Activated CD4-positive, alpha-beta T cell treated with anti-CD3 and anti-CD28 coated beads, Interleukin-2, amount 50 U/mL, for 24 hours (primary cell): ENCODE measurements at places on chromosomes 2 and 18.

DNA sequence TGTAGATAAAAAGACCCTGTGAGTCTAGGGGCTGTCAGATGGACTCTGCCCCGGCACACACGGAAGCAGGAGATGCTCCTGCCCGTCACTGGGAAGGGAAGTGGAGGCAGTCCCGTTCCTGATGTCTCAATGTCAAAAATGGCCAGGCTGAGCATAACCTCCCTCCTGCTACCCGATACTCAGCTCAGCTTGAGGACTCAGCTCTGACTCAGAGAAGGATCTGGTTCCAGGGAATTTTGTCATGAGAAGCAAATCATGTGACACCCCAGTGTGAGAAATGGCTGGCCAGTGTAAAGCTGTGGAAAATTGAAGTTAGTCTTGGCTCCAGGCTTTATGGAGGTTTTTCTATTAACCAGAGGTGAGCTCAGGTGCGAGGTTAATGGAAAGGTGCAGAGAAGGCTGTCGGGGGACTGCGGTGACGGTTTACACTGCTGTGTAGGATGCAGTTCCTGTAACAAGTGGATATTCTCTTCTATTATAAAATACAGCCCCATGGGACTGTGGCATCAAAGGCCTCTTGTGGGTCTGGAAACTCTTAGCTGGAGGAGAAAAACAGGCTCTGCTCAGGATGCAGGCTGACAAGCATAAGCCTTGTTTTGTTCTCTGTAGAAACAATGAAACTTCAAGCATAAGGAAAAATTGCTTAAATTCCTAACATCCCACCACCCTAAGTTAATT, 24.7 kb upstream of the AGAP1 start:
- DNase-seq, result no peak

GRCh38 chr2:186033541-186033940, 294.9 kb downstream of the FSIP2 start:
- no peak for DNase-seq

DNA sequence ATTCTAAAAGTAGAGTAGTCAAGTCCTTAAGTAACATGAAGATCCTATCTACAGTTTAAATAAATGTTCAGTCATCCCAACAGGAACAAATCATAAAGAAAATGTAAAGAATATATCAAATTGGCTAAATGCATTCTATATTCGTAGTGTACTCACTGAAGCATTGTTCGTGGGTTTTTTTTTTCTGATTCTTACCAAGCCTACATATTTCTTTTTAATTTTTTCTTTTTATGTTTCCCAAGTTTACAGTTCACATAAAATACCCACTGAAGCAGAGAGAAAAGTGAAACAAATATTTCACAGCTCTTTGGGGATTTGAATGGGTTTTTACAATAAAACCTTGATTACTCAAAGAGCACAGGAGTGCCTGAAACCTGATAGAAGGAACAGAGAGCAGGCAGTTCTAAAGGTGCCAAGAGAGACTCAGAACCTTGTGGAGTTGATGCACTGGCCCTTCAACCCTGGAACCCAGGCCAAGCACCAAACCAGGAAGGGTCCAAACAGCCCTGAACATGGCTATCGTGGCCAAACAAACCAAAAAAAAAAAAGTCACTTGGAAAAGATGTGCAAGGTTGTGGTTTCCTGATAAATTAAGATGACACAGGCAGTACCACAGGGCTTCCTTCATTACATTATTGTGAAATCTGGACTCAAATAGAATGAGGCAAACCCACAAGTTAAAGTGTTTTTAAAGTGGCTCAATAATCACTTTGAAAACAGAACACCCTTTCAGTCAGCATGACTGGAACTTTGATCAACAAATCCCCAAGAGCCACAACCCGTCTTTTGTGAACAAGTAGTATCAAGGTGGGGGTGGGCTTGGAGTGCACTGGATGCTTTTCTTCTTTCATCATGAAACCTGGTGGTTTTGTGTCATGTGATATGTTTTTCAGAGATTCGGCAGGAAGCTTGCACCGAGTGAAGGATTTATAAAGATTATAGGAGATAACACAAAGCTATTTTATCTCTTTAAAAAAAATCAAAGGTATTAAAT, 245.0 kb upstream of the FN1 start:
- DNase-seq, result no peak

- no peak for DNase-seq
Measured at GRCh38 chr2:144679942-144680341, 160.0 kb upstream of the ZEB2 start.

- no peak for DNase-seq
Measured at GRCh38 chr2:233556881-233557736, 9.5 kb downstream of the USP40 start.

GRCh38 chr2:54030396-54030741, 59.6 kb upstream of the PSME4 start:
- DNase-seq, result no peak

DNA sequence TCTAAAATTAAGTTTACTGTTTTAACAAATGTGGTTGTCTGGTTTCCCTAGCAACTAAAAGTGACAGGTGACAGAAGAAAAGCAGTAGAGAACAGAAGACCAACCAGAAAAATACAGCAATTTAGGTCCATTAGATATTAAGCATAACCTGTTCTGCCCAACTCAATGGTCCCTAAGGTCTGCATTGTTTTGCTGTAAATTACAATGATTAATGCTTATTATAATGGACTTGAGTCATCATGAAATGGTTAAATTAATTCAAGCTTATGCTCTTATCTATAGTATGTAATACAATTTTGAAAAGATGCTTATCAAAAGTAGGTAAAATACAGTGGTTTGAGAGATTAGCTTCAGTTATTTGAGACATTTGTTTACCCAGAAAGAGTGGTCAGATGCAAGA, 378.0 kb downstream of the GRB14 start:
- no peak for DNase-seq

DNA sequence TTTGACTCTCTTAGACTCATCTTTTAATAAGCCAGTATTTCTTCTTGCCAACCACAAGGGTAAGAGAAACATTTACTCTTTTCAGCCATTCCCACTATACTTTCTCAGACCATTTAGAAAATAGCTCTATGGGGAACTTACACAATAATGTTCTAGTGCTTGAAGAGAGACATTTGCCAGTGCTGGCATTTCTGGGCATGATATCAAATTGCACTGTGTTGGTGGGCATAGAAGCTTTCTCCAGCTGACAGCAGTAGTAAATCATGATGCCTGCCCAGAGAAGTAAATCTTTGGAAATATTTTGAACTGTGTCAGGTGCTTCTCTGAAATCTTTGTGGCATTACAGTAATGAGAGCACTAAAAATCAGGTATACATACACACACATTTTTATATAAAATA, 346.6 kb downstream of the CBLN2 start:
- DNase-seq, result no peak

DNA sequence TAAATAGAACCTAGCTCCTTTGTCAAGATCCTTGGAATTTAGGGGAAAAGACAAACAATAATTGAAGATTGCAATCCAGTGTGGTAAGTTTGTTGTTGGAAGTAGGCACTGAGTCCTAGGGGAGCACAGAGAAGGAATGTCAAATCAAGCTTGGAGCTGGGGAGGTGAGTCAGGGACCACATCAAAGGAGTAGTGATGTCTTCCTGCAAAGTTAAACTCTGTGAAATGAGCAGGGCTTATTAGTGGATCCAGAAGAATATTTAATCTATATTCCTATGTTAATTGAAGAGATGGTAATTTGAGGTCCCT, 41.7 kb upstream of the NABP1 start:
- DNase-seq, result no peak

- no peak for DNase-seq
Measured at GRCh38 chr2:130354139-130354428, 1.8 kb upstream of the PTPN18 start.

- DNase-seq, result peak; percentile 1
Measured at GRCh38 chr2:26970928-26971627, 641 bp downstream of the MAPRE3 start.

DNA sequence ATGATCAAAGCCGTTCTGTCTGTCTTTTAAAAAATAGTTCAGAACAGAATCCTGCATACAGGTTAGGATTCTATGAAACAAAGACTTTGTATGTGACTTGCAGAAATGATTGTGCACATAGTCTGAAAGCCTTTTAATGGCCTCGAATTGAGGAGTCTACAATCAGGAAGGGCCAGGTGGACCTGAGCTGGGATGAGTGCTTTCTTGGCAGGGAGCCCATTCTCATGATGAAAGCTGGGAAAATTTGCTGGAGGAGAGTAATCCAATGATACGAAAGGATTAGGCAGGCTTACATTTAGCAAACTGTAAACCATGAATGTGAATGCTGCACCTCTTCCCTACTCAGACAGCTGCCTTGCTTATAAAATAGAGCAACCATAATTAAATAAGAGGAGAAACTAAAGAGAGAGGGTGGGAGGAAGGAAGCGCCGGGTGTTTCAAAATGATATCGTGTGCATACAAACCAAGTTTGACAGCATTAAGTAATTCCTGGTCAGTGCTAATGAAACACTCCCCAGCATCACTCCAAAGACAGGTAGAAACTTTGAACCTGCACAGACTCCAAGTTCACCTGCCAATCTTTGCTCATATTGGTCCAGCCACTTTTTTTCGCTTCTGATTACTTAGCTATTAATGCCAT, 23.7 kb upstream of the CXCR4 start:
- DNase-seq, result no peak

DNA sequence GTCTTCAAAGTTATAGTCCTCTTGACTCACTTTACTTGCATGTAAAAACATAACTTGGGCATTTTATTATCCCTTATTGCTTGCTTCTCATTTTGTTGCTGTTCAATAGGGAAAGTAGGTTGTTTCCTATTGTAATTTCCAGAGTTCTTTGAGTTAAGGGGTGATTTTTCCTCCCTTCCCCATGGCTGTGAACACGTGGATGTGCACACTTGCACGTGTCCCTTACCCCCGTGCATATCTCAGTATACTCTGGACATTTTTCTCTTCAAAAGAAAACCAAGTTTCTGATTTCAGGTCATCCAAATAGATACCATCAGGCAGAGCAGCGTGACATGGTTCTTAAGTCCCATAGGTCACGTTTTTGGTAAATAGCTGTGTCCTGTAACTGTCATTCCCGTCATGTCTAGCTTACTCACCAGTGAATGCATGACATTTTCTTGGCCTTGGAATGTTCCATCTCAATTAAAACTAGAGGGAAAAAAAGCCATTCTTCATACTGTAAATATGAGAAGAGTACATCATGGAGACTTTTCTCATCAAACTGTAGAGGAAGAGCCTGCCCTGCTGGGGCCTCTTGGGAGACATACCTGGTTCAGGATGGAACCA, 83.3 kb upstream of the KCNE4 start:
- no peak for DNase-seq

DNA sequence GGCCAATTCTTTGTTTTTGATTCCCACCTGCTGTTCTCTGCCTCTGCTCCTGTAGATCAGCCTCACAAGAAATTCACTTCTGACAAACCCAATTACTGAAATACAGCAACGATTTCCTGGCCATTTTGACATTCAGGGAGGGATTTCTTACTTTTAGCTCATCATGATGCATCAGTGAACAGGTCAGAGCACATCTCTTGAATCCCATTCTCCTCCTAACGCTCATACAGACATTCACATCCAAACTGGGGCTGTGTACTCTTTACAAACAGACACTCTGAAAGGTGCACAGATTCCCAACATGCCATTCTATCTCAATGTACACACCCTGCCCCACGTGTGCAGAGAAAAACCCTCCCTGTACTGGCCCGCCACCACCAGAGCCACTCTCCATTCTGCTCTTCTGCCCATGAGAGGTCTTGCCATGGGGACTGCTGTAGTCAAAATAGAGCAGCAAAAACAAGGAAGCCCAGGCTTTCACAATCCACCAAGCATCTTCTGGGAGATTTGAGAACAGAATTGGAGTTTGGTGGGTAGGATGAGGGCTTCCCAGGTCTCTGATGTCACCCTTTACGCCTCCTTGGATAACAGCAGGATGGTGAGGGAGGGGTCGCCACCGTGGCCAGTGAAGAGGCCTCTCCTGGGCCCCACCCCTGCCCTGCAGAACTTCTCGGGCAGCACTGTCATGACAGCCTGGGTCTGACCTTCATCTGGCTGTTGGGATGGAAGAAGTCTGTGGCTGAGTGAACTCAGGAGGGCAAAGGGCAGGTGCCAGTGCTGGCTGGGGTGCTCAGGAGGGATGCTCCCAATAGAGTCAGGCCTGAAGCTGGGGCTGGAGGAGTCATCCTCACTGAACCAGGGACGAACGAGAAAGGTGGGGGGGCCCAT, 41.9 kb upstream of the ZFP36L2 start:
- no peak for DNase-seq

GRCh38 chr2:197885587-197885986, 81.2 kb downstream of the PLCL1 start:
- no peak for DNase-seq

GRCh38 chr2:135913727-135914365, 37.6 kb upstream of the MCM6 start:
- peak; percentile 46 for DNase-seq

GRCh38 chr2:111884592-111884964, 585 bp upstream of the ANAPC1 start:
- no peak for DNase-seq

DNA sequence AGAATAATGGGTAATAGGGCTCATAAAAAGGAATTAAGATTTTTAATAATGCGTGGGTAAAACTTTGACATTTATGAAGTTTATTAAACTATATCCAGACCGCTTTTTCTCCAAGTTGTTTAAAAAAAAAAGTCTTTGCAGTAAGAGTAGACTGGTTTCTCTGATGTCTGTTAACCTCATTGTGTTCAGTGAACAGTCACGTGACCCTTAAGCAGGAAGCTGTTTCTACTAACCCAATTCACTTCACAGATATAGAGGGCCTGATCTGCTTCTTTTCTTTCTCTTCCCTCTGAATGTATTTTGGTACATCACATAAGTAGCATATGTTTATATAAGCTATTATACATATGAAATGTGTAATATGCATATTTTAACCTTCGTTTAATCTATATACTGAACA, 1011.3 kb upstream of the CELF4 start:
- no peak for DNase-seq

GRCh38 chr2:201618744-201619662, 24.3 kb downstream of the TMEM237 start:
- no peak for DNase-seq

- DNase-seq, result no peak
Measured at GRCh38 chr2:218875692-218876246, 4.9 kb upstream of the WNT10A start.

DNA sequence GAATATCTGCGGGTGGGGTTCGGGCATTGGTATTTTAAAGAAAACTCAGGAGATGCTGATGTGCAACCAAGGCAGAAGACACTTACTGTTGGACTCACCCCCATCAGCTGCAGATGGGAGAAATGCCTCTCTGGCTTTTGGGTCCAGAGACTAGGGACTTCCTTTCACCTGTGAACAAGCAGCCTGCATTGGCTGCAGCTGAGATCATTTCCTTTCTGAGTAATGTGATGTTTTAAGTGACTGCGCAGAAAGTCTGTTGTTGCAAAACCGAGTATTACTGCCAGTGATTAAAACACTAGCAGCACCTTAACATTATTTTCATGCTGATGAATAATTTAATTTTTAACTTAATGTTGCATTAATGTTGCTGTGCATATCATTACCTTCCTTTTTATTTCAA, 143.0 kb downstream of the TSN start:
- DNase-seq, result no peak

GRCh38 chr18:50024466-50024865, 170.5 kb downstream of the MYO5B start:
- DNase-seq, result no peak

GRCh38 chr2:141142025-141142424, 988.8 kb downstream of the LRP1B start:
- no peak for DNase-seq
